ENCODE measurements at places on chromosomes 2 and 18.

DNA sequence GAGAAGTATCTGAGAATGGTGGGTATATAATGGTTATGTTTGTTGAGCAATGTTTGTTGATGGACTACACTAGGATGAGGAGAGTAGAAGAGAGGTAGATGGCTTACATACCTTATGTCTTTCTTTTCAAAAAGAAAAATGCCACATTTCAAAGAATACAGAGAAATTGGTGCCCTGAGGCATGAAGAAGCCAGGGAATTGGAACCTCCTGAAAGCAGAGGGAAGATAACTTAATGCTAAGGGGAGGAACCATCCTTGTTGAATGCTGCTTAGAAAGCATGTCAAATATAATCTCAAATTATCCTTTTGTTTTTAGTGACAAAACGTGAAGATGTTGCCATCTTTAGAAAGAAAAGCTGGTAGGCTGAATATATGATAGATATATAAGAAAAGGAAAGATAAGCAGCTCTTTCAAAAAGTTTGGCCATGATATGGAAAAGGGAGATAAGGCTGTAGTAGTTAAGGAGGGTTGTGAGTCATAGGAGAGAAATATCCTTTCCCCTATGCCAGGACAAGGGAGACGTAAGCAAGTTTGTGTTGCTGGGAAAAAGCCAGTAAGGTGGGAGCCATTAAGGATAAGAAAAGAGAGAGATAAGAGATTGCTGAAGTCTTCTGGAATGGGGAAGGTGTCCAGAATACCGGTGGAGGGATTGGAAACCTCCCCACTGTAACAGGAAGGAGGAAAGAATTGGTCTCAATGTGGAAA is 66.3 kb downstream of the SCN2A start:
- no peak for DNase-seq

DNA sequence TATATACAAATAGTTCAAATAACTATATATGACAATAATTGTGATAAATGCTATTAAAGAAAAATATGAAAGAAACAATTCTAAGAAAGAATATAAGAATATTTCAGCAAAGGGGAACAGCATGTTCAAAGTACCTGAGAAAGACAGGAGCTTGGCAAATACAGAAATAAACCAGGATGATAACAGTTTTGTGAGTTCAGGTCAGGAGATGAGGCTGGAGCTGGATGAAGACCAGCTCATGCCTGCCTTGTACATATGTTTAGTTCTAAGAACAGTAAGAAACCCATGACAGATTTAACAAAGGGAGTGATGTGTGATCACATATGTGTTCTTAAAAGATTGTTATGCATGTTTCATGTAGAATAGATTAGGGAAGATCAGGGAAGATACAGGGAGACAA is 98.2 kb downstream of the R3HDM1 start:
- DNase-seq: no peak

DNA sequence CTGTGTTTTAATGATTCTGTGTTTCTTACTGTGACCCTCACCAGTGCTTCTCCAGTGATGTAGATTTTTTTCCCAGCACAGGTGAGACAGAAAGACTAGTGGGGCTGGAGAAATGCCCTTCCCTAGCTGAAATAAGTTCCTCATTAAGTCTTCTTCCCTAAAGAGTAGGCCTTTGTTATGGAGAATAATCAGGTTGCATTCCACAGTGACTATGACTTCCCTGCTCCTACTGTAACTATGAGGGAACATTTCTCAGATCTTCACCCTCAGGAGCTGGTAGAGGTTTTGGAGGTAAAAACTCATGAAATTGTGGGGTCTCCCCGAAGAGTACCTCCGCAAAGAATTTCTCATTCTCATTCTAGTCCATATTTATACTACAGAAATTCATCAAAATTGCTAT is 286.2 kb downstream of the GRB14 start:
- no peak for DNase-seq

- DNase-seq: no peak
Observed at GRCh38 chr2:105576050-105576439, 168.7 kb upstream of the NCK2 start.

- DNase-seq: peak; percentile 45
Observed at GRCh38 chr2:236862961-236863728, 222.5 kb upstream of the COPS8 start.

DNA sequence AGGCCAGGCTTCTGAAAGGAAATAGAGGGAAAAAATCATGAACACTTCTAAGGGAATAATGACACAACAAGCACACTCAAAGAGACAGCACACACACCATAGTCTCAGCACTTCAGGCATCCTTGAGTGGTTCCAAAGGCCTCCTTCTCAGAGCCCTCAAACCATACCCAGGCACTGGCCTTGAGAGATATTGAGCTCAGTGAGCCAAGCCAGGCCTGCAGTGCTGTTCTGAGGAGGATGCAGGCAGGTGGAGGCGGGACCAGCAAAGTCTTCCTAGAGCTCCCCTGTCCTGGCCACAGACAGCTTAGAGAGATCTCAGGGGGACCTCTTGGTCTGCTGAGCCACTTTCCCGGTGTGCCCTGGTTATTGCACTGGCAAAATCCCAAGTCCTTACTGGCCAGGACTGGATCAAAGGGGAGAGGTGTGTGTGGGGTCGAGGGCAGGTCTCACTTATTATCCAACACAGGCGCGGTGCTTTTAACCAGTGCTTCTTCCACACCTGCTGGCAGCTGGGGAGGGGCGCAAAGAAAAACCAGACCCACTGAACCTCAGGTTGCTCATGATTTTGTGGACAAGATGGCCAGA is 86.8 kb upstream of the HAAO start:
- no peak for DNase-seq

GRCh38 chr2:176664478-176664877 is 395.2 kb downstream of the MTX2 start:
- no peak for DNase-seq

DNA sequence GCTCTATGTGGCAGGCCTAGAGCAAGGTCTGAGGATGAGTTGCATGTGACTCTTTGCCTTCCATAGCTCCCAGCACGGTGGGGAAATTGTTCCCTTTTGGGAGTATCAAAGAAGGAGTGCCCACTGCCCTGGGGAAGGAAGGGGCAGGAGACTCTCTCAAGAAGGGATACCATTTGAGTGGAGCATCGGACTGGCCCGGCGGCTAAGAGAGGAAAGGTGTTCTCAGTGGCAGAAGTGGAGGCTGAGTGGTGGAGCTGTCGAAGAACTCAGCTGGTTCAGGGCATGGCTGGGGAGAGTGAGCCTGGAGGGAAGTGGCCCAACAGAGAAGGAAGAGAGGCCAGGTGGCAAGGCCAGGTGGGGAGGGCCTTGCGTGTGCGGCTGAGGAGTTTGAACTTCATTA is 235.2 kb downstream of the DYSF start:
- no peak for DNase-seq

GRCh38 chr2:70471129-70471528 is 82.5 kb downstream of the TGFA start:
- DNase-seq: no peak

- no peak for DNase-seq
Observed at GRCh38 chr2:62593825-62594224, 87.8 kb upstream of the TMEM17 start.

- DNase-seq: no peak
Observed at GRCh38 chr2:47002480-47003381, 87.1 kb upstream of the MCFD2 start.

- DNase-seq: no peak
Observed at GRCh38 chr2:176117823-176118371, 1.3 kb downstream of the HOXD10 start.

All from GM06990 (cell line).